Fibroblast of the conjunctiva (primary cell): ENCODE measurements at places on chromosomes 7 and 10.

DNA sequence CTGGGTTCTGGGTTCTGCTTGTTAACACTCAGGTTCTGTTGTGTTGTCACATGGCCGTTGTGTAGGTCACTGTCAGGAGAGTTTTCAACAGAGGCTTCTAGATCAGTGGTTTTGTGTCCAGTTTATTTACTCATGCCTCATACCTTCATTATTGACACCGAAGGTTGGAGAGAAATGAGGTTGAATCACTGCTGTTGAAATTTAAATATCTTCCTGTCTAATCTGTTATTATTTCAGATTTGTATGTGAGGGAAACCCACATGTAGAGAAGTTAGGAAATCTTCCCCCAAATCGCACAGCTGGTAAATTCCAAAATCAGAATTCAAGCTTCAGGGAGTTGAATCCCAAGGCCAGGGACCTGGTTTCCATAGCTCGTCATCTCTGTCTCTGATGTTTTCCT is 28.3 kb upstream of the KLF6 start:
- no peak for DNase-seq

DNA sequence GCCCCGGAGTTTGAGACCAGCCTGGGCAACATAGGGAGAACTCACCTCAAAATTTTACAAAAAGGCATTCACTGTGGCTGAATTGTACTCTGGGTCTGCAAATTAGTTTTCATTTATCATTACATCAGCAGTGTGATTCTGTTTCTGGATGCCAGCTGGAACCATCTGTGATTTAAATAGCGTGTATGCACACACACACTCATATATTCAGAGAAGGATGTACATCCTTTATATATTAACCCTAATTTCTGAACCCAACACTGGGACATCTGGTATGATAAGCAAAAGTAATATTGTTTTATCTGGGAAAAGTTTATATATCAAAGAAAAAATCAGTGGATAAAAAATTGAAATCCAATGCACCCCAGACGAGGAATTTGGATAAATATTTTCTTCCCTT is 33.8 kb upstream of the LYZL1 start:
- no peak for DNase-seq

DNA sequence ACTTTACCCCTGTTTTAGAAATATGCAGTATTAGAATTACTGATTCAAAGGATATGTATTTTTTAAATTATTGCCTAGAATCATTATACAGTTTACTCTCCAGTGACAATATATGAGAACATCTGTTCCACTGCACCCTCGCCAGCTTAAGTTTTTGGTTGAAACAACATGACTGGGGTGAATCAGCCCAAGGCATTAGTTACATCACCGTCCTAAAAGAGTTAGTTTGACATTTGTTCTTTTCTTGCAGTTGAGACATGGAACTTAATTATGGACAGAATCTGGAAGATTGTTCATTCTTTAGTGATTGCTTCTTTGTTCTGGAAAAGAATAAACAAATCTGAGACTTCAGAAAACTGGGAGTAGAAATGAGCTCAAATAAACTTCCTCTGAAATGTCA is 167.3 kb upstream of the DKK1 start:
- DNase-seq = peak; percentile 20

- no peak for DNase-seq
Observed at GRCh38 chr10:131391936-131392335, 80.4 kb upstream of the TCERG1L start.

DNA sequence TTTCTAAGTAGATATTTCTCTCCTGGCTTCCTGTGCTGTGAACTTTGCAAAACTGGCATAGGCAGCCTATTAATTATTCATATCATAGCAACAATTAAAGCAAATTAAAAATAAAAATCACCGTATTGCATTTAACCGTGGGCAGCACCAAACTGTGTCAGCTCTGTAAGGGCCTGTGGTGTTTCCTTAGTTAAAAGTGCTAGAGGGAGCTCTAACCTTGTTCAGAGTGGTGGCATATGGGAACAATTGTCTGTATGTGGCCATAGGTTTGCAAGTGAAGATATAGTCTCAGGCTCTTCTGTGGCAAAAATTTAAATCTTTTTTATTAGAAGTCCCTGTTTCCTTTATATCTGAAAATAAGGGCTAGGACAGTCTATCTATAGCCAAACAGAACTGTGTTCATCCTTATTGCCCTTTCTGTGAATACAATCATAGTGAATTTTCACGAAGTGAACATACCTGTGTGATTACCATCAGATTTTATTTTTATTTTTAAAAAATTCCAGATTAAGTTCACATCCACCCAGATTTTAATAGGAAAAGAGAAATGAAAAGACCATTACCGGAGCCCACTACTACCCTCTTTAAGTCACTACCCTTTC is 92.6 kb downstream of the POLL start:
- no peak for DNase-seq

- no peak for DNase-seq
Observed at GRCh38 chr10:95401704-95402469, 111.1 kb upstream of the PDLIM1 start.

DNA sequence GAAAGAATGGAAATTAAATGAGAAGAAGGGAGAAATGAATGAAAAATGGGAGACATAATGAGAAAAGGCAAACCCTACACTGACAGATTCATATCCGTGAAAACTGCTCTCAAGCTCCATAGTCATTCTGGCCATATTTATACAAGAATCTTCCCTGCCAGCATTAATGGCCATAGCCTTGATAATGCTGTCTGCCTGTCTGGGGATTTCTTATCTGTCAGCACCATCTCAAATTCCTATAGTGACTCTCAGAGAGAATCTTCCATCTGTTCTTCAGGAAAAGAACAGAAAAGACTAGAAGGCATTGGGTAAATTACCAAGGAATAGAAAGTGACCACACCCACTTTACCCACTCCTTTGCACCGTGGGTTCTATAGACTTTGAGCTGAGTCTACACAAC is 295.9 kb downstream of the PLXNA4 start:
- DNase-seq = no peak

GRCh38 chr7:141381794-141382427 is 169.3 kb upstream of the AGK start:
- no peak for DNase-seq

DNA sequence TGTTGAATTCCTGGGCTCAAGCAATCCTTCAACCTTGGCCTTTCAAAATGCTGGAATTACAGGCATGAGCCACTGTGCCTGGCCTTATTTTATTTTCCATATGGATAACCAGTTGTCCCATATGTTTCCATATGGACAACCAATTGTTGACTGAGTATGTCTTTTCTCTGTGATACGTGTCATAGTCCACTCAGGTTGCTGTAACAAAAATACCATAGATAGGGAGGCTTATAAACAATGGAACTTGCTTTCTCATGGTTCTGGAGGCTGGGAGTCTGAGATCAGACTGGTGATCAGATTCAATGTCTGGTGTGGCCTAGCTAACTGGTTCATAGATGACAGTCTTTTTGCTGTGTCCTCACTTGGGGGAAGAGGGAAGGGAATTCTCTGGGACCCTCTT is 19.4 kb downstream of the AHCYL2 start:
- DNase-seq = no peak

DNA sequence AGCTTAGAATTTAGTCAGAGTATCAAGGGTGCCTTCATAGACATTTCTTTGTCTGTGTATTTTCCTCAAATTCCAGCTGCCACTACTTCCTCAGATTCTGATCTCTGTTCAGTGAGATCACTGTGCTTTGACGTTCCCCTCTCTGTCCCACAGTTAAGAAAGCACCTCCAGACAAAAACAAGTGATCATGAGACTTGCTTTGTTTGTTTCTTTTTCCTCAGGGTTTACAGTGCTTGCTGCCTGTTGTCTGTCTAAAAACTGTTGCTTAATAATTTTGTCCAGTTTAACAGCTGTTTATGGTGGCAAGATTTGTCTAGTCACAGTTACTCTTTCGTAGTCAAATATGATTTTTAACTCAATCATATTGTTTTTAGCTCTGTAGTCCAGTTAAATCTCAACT is 29.1 kb downstream of the TRUB1 start:
- DNase-seq = no peak

GRCh38 chr10:92267343-92267742 is 23.5 kb downstream of the CPEB3 start:
- no peak for DNase-seq

GRCh38 chr7:7944619-7945282 is 23.8 kb upstream of the GLCCI1 start:
- DNase-seq = no peak

GRCh38 chr7:41870461-41871138 is 167.7 kb upstream of the INHBA start:
- DNase-seq = no peak

DNA sequence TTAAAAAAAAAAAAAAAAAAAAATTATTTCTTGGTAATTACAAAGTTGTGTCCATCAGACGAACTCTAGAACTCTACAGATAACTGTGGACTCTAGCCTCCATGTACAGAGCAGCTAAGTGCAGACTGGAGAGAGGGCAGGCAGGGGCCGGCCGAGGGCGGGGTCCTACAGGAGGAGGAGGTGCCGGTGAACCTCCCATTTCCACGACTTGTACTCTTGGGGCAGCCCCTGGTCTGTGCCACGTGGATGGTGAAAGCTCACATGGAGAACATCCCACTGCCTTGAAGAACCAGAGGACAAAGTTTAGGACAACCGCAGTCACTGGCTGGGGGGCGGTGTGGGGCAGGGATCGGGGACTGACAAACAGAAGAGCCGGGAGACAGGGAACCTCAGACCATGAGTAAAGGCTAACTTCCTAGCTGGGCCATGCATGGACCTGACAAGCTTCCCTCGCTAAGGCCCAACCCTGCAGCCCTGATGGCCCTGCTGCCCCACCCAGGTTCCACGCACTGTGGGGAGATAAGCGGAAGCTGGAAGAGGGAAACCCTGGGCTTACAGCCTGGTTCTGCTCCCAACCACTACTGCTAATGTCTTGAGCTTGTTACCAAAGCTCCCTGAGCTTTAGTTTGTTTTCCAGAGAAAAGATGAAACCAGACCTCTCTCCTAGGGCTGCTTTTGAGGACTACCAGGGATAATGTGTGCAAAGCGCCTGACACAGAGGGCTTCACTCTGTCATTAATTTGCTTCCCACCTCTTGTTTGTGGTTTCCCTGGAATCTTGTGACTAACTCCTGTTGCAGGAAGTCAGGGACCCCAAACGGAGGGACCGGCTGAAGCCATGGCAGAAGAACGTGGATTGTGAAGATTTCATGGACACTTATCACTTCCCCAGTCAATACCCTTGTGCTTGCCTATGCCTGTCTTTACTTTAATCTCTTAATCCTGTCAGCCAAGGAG is 16.1 kb upstream of the SEC61G start:
- no peak for DNase-seq

GRCh38 chr7:124155432-124156022 is 122.7 kb upstream of the TMEM229A start:
- DNase-seq = no peak

DNA sequence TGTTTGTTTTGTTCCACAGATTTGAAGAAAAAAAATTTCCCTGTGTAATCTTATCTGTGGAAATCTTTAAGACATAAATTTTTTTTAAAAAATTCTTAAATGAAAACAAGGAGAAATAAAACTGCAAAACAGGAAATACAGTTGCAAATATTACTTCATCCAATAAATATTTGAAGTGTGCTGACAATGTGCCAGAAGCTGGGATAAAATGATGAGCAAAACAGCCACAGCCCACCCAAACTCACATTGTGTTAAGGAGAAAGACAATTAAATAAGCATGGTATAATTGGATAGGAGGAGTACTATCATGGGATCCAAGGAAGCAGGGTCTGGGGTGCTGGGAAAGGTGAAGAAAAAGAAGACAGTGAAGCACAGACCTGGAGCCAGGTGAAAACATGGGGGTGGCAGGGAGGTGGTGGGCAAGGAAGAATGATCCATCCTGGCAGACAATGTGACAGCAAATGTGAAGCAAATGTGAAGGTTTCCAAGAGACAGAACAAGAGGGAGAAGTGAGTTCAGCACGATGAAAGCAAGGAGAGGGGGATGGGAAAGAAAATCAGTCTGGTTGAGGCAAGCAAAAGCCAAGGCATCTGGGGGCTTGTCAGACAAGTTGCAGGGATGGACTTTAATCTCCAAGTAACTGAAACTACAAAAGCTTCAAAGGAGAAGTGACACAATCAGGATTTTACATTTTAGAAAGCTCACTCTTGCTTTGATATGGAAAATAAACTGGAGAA is 135.9 kb downstream of the HIBADH start:
- no peak for DNase-seq

DNA sequence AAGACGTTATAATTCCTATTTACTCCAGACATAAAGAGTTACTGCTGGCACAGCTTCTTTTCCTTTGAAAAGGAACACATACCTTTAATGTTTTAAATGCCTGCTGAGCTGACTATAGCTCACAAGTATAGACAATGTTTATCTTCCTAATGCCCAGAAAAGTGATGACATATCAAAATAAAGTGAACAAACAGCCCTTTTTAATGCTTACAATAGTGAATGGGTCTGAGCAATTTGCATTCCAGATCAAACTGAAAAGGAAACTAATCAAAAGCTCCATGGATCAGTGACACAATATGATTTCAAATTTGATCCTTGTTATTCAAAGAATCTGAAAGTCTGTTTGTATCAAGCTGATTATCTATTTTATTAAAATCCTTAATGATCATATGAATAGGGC is 233.6 kb upstream of the SEMA3E start:
- DNase-seq = no peak

GRCh38 chr10:82162549-82163195 is 287.7 kb downstream of the NRG3 start:
- DNase-seq = no peak

- DNase-seq = no peak
Observed at GRCh38 chr10:983971-984655, 4.1 kb upstream of the GTPBP4 start.

GRCh38 chr10:7185367-7185690 is 225.5 kb downstream of the SFMBT2 start:
- no peak for DNase-seq

GRCh38 chr10:132253092-132253687 is 54.6 kb downstream of the STK32C start:
- no peak for DNase-seq

DNA sequence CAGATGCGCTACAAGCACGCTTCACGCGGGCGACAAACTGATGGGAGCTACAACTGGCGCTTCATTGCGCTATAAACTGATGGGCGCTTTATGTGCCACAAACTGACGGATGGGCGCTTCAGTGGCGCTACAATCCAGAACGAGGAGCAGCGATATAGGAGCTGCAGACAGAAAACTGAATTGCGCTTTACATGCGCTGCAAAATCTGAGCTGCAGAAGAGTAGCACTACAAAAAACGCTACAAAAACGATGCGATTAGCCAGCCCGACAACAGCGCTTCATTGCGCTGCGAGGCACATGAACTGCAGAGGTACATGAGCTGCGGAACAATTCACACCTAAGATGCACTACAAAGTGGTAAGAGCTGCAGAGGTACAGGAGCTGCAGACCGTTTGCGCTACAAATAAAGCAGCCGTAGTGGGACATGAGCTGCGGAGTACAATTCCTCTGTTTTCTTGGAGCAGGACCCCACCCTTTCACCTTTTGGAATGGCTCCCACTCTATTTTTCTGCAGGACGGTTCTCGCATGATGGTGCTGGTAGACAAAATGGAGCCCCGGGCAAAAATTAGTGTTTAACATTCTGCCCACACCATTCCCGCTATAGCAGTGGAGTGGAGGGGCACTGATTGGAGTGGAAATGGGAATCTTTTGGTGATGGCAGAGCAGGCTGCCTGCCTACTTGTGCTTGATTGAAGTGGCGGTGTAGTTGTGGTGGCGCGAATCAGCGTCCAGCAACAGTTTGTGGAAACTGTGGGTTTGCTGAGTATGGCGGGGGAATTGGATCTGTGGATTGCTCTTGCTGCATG is 1.2 kb upstream of the SGCE start:
- DNase-seq = no peak
